ENCODE measurements at places on chromosomes 5 and 9.

DNA sequence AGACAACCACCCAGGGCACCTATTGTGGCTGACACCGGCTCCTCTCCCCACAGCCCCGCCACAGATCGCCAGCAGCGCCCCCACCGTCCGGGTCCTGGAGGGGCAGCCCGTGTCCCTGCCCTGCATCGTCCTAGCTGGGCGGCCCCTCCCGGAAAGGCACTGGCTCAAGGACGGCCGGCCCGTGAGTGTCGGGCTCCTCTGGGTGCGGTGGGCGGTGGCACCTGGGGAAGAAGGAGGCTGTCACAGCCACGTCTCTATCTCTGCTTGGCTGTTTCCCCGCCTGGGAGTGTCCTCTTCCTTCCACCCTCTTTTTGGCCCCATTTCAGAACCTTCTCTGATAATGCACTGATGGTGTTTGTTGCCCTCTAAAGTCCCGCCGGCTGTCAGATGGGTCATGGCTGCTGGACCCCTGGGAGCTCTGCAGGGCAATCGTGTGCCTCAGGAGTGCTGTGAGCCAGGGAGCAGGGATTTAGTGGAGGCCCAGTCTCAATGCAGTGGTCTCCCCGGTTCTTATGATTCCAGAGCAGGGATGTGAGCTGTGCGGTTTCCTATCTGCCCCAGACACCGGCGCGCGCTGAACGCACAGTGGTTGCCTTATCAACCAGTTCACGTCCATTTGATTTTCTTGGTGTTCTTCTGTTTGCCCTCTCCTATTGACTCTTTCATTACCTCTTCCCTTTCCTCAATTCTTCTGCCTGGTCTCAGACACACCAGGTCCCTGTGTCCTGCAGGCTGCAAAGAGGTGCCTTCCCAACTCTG is 55.3 kb downstream of the HMCN2 start:
- no peak for DNase-seq

- DNase-seq: no peak
Measured at GRCh38 chr5:32583582-32584232, 1.6 kb upstream of the SUB1 start.

GRCh38 chr5:116382032-116382873 is 192.4 kb downstream of the SEMA6A start:
- no peak for DNase-seq

DNA sequence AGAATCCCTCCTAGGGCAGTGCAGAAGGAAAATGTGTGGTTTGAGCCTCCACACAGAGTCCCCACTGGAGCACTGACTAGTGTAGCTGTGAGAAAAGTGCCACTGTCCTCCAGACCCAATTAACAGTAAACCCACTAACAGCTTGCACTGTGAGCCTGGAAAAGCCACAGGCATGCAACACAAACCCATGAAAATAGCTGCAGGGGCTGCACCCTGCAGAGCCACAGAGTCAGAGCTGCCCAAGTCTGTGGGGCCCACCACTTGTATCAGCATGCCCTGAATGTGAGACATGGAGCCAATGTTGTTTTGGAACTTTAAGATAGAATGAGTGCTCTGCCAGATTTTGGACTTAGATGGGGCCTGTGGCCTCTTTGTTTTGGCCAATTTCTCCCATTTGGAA is 119.8 kb upstream of the CDH9 start:
- no peak for DNase-seq

DNA sequence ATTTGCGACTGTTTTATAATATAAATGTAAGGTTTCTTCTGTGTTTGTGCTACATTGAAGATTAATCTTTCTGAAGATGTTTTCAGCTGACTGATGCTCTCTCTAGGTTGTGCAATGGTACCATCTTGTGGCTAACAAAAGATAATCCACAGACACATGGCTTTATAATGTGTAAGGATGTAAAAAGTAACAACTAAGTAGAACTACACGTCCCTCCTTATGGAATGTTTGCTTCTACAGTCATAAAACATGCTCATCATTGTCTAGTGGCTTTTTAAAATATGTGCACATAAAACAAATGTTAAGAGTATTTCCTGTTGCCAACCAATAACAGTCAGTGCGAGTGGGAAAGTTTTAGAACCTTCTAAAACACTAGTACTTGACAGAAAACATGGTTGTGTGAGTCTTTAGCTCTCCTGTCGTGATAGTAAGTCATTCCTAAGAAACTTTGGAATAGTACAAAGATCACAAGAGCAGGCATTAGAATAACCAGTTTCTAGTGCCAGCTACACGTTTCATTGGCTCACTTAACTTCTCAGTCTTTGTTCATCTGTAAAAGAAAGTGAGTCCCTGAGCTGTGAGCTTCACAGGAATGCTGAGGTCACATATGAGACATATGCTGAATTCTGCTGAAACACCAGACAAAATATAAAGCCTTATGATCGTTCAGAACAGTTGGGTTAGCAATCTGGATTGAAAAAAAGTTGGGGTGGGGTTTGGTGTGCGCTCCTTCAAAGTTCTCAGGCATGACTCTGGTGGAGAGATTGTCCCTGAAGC is 75.7 kb upstream of the GLIS3 start:
- no peak for DNase-seq

All from effector memory CD4-positive, alpha-beta T cell (primary cell).